Activated naive CD8-positive, alpha-beta T cell treated with anti-CD3 and anti-CD28 coated beads, Interleukin-2, amount 50 U/mL, for 16 hours (primary cell): ENCODE measurements at places on chromosomes 16 and 17.

DNA sequence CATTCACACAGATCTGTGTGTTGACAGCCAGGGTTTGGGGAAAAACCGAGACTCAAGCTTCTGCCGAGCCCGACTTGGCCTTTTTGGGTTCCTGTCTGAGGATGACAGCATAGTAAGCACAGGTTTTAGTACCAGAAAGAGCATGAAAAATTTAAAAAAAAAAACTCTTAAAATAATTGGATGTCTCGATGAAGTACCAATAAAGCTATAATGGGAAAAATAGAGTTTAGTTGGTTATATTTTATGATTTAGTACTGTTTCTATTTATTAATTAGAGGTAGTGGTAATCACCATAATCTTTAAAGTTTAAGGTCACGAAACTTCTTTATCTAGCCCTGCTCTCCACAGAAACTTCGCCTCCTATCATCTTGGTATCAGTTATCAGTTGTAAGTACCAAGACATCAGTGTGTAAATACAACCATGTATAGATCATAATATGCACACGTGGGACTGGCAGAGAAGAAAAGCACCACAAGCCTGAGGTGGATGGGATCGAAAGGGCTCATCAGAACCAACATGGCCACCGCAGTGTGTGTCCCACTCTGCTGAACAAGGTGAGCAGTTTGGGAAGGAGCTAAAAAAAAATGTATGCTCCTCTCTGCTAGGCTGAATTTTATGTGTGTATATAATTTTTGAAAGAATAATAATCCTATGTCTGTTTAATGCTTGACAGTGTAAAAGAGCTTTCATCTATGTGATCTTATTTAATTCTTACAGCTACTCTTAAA, 14.4 kb upstream of the EEF2K start:
- DNase-seq = no peak

DNA sequence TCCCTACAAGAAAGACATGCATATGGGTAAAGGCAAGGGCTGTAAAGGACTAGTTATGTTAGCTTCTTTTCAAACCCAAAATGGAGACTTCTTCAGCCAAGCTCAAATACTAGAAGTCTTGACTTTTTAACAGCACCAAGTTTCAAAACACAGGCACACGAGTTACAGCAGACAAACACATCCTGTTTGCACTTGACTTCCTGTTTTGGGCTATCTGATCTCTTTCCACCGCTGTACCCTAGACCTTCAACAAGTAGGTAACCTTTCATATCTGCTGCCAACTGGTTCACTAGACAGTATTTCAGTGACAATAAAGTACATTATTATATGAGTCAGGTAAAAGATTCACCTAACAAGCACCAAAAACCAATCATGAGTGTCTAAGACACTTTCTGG, 12.3 kb downstream of the RFFL start:
- DNase-seq = no peak

- no peak for DNase-seq
Observed at GRCh38 chr16:73418691-73419090, 370.8 kb upstream of the ZFHX3 start.

DNA sequence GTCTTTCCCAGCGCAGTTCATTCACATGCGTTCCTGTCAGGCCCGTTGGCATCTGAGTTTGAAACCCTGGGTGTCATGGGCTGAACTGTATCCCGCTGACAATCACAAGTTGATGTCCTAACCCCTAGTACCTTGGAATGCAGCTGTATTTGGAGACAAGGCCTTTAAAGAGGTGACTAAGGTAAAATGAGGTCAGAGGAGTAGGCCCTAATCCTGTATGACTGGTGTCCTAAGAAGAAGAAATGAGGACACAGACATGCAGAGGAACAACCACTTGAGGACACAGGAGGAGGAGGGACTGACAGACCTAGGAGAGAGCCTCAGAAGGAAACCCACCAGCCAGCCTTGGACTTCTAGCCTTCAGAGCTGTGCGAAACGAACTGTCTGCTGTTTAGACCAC, 33.1 kb downstream of the TRPV2 start:
- no peak for DNase-seq

DNA sequence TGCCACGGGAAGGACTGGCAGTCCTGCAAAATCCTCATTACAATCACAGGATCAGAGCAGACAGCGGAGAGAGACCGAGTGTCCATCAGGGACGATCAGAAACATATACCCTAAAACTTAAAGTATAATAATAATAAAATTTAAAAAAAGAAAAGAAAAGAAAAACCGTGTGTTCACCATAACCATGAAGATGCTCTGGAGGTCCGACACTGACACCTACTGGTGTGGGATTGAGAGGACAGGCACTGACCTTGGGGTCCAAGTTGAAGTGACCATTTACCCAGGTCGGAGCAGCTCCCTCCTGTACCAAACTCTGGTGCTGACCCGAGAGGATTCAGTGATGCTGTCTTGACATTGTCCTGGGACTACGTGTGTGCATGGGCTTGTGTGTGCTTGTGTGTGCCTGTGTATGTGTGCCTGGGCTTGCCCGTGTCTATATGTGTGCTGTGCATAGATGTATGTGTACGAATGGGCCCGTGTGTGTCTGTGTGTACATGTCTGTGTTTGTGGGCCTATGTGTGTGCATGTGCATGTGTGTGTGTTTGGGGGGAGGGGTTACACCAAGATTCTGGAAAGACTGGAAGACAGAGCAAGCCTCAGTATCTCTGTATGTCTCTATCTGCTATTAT, 10.0 kb upstream of the CD300LD start:
- DNase-seq = no peak

DNA sequence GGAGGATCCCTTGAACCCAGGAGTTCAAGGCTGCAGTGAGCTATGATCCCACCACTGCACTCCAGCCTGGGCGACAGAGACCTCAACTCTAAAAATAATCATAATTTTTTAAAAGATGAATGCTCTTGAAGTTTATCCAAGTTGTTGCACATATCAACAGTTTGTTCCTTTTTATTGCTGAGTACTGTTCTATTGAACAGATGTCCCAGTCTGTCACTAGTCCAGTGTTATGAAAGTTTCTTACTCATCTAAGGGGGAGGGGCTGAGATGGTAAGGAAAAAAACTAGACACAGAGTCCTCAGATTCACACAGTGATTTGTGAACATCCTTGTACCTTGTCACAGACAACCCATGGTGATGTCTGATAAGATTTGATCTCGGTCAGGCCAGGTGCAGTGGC, 3.9 kb downstream of the ACAP1 start:
- no peak for DNase-seq

GRCh38 chr17:80716986-80717719, 172.5 kb downstream of the RPTOR start:
- DNase-seq = no peak

DNA sequence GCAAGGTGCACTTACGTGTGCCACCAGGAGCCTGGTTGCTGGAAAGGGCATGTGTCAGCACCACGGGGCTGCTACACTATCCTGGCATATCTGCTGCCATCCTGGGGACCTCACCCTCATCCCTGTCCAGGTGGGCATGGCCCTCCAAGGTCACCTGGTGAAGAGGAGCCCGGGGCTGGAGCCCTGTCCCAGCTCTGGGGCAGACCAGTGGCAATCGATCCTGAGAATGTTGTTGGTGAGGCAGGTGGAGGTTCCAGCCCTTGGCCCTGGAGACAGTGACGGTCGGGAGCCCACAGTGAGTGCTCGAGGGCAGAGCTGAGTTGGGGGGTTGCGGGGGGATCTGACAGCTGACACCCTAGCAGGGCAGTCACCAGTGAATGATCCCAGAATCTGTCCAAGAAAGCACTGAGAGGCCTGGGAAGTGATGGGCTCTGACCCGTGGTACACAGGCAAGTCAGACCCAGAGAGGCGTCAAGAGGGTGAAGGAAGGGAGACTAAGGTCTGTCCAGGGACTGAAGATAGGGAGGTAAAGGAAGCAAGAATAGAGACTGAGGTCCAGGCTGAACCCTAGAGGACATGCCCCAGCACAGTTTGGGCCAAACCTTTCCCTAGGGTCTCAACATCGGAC, 17.6 kb downstream of the POLR3K start:
- no peak for DNase-seq

- peak; percentile 40 for DNase-seq
Observed at GRCh38 chr17:19992803-19993713, 15.4 kb upstream of the AKAP10 start.

GRCh38 chr17:33980193-33980592, 274.9 kb upstream of the CCL2 start:
- DNase-seq = no peak

GRCh38 chr16:48434653-48435317, 49.6 kb upstream of the SIAH1 start:
- DNase-seq = no peak

- no peak for DNase-seq
Observed at GRCh38 chr17:33531311-33531710, 238.2 kb upstream of the ASIC2 start.

- peak; percentile 66 for DNase-seq
Observed at GRCh38 chr17:75012346-75013091, at the start of gene MRPL58. Gene MRPL58, plus strand, starts transcription at chr17:75012670. Its CDS starts 17 bp downstream, at chr17:75012687.

DNA sequence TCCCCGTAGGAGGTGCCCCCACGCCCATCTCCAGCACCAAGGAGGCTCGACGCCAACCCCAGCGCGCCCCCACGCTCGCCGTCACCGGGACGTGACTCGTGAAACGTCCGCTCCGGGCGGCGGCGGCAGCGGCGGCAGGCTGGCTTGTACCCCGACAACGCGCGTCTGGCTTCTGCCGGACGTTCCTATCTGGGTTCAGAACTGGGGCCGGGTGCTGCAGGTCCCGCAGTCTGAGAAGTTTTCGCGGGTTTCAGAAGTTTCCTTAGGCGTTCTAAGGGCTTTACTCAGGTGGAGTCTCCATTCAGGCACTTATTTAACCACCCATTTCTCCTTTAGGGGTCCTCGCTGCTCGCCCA, 672 bp upstream of the ALKBH5 start:
- peak; percentile 58 for DNase-seq

DNA sequence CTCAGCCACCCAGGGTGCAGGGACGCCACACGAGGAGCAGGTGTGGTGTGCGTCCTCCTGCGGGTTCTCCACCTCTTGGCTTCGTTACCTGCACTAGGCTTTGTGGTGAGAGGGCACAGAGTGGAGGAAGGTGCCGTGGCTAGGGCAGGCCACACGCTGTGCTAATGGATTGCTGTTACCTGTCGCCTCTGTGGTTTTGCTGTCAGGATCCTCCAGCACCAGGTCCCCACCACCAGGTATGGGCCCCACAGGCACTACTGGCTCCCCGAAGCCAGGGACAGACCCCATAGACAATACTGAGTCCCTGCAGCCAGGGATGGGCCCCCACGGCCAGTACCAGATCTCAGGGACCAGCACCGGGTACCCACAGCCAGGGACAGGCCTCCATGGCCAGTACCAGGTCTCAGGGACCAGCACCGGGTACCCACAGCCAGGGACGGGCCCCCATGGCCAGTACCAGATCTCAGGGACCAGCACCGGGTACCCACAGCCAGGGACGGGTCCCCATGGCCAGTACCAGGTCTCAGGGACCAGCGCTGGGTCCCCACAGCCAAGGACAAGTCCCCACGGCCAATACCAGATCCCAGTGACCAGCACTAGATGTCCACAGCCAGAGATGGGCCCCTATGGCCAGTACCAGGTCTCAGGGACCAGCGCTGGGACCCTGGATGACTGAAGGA, 315.6 kb downstream of the SEC14L1 start:
- DNase-seq = no peak

- no peak for DNase-seq
Observed at GRCh38 chr16:89562939-89563338, 2.5 kb downstream of the RPL13 start.

GRCh38 chr17:22669721-22670120, 977.4 kb downstream of the KCNJ18 start:
- no peak for DNase-seq

- no peak for DNase-seq
Observed at GRCh38 chr16:57916735-57917438, 54.0 kb downstream of the CNGB1 start.

- DNase-seq = no peak
Observed at GRCh38 chr17:48985436-48986245, 11.5 kb upstream of the IGF2BP1 start.

- no peak for DNase-seq
Observed at GRCh38 chr17:68601565-68602288, 560 bp upstream of the FAM20A start.

DNA sequence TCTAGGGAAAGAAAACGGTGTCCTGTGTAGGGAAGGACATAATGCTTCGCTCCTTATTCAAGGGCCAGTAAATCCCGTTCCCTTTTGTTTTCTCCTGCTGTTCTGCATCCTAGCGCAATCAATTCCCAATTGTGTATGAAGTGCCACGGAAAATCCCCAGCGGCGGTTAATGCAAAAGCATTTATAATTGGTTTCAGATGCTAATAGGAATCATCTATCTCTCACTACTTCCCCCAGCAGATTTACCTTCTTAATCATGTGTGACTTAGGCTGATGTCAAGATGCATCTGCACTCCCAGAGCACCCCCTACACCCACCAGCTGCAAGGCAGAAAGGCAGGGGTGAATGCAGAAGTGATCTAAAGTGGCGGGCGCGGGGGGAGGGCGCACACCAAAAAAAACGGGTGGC, 32.7 kb upstream of the SSTR2 start:
- no peak for DNase-seq

DNA sequence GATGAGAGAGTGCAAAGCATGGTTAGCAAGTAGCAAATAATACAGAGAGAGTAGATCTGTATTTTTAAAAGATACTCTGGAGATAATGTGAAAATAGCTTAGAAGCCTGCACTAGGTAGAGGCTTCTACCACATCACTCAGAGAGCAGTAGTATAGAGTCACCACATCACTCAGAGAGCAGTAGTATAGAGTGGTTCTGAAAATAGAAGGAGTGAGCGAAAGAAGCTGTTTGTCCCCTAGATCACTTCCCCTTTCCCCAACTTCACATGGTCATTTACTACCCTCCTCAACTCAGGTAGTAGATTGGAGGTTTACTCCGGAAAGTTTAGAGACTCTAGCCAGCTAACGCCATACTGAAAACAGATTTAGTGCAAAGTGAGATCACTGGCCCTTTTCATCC, 17.1 kb downstream of the DGKE start:
- no peak for DNase-seq

- peak; percentile 62 for DNase-seq
Observed at GRCh38 chr16:57299719-57300386, 15.4 kb upstream of the PLLP start.

DNA sequence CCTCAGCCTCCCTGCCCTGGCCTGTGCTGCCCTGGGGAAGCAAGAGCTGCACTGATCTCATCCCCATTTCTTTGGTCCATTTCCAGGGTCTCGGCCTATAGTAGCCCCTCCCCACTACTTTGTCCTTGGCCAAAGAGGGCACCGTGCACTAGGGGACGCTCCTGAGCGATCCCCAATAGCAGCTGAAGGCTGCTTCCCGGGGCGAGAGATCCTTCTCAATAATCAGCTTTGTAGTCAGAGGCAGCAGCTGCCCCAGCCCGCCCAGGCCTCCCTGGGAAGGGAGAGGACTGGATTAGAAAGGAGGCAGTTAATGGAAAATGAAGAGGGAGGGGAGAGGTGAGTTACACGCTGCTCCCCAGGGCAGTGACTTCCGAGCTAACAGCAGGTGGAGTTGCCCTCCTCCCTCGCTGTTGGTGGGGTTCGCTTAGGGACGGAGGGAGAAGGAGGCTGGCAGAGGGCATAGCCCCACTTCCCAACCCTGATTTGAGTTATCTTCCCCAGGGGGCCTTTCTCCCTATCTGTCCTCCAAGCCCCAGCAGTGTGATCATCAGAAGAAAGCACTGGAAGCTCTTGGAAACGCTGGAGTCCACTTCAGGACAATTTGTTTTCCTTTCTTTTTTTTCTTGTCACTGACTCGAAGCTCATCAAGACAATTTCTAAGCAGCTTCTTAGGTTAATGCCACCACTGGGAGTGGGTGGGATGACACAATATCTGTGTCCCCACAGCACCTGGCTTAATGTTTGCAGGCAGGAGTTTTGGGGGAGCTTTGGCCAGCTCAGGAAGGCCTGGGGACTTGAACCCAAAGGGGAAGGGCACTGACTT, 2.6 kb downstream of the MXRA7 start:
- DNase-seq = no peak

GRCh38 chr17:82073446-82073845, 7.8 kb upstream of the DUS1L start:
- DNase-seq = no peak
